ENCODE measurements at places on chromosomes 7 and 10. TPM values are rescaled to one million over a fixed set of nuclear protein-coding genes. Genes with fewer than 3 reads are reported as not detected.

ZNF804B gene
- not detected for total RNA-seq

MALRD1 gene
- total RNA-seq, result not detected

DNA sequence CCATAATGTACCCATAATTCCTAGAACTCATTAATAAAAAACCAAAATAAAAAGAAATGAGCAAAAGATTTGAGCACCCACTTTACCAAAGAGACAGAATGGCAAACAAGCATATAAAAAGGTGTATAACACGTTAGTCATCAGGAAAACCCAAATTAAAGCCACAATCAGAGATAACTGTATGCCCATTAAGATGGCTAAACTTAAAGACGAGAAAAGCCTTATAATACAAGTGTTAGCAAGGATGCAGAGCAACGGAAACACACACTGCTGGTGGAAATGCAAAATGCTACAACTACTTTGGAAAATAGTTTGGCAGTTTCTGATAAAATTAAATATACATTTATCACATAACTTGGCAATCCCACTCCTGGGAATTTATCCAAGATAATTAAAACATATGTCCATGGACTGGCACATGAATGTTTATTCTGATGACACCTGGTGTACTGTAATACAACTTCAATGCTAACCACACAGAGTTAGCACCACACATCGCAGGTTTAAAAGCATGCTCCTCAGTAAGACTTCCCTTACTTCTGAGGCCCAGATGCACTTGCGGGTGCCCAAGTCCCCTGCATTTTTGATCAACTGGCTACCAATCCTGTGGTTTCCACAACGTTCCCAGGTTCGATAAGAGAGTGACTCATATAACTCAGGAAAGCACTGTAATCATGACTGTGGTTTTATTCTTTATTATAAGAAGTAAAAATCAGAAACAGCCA lies 158.6 kb downstream of the SNX13 start:
- DNase-seq, result no peak

DNA sequence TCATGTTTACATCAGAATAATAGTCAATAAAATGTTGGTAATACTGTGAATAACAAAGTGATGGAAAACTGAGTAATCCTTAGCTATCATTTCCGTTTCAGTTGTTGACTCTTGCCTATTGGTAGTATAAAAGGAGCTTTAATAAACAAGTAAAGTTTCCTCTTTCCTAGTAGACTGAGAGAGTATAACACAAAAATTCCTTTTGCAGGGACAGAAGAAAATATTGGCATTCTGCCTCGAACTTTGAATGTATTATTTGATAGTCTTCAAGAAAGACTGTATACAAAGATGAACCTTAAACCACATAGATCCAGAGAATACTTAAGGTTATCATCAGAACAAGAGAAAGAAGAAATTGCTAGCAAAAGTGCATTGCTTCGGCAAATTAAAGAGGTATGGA lies 9.4 kb downstream of the KIF20B start:
- no peak for DNase-seq

GRCh38 chr7:151392426-151392825 lies 17.4 kb downstream of the WDR86 start:
- DNase-seq, result no peak

- peak; percentile 61 for DNase-seq
These were observed at the start of gene STAMBPL1 for GRCh38 chr10:88879534-88880281. Gene STAMBPL1 (plus strand): TSS chr10:88880245. CDS start chr10:88901709, 21,464 bp downstream.

DNA sequence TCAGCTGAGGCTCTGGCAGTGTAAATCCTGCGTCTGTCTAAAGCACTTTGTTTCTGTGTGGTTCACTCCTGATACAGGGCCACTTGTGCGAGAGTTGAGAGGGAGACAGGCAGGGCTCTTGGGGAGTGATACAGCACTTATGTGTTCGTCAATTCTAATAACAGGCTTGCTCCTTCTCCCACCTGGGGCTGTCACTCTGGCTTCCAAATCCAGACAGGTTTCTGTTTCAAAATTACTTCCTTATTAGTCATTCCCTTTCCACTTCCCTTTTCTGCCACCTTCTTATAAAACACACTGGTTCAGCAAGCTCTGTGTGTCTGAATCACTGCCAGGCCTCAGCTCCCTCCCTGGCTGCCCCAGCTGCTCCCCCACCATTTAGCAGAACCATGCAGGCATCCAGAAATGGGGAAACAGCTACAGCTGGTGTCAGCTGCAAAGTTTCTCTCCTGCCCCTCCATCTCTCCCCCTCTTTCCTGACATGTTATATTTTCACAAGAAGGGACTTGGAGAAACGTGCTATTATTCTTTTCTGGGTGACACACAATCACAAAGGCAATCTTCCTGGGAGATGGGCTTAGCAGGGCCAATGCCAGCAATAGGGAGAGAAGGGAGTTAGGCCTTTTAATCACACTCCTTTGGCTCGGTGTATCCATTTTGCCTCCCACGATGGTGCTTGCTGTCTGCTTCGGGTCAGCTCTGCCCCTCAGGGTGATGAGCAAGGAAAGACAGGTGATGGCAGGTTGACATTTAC lies 58.4 kb upstream of the ZNRF2 start:
- peak; percentile 90 for DNase-seq

Data from stomach (tissue), 19 donors.